Retinal pigment epithelial cell (primary cell): ENCODE measurements at places on chromosomes 11 and 22.
A peak's percentile ranks its signal among the peaks of the same experiment; 100 is the strongest.

GRCh38 chr22:19757140-19757984 is 3.2 kb upstream of the TBX1 start:
- DNase-seq: no peak

DNA sequence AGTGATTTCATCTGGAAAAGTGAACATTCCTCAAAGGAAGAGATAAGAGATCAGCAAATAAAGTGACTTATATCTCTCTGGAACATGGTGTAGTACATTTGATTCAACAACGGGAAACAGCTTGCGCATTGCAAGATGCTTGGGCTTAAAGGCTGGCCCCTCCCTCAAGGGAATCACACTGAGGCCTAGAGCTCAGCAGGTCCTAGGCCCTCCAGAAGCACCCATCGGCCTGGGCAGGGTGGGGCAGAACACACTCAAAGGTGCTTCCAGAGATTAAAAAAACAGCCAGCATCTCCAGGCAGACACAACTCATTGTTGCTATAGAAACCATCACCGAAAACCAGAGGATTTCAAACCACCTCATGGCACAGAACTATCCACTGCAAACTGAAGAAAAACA is 69.0 kb upstream of the ARFGAP3 start:
- DNase-seq: no peak

DNA sequence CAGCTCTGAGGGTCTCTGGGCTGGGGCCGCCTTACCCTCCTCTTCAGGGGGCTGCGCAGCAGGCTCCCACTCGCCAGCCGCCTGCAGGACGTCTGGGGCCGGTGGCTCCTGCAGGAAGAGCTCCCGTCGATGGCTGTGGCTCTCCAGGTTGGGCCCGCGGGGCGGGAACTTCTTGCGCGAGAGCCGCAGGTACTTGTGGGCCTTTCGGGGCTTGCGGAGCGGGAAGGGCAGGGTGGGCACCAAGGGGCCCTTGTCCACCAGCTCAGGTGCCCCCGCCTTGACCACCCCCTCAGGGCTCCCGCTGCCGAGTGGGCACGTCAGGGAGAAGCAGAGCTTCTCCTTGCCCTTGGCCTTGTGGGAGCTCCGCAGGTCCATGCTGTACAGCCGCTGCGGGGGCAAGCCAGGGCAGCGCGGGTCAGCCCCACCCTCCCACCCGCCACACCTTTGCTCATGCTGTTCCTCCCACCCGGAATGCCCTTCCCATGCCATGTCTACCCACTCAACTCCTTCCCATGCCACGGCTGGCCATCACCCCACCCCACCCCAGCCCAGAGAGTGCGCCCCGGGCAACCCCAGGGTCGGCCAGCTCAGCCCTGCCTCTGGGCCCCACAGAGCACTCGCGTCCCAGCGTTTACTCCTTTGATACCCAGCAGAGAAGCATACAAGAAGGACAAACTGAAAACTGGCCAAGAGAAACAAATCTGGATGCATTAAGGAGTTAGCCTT is 18.0 kb downstream of the CBX7 start:
- DNase-seq: no peak

DNA sequence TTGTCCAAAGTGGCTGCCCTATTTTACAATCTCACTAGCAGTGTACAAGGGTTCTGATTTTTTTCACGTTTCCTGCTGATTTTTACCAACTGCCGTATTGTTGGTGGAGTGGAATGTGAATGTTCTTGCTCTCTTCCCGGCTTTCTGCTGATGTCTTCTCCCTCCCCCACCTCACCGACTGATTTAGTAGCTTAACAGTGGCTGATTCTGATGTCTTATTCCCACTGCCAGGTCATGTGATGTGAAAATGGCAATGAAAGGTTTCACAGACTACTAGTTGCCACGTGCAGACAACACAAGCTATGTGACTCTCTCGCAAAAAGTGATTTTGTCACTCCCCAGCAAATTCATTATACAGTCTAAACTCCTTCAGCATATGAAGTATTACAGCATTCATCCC is 17.3 kb upstream of the NEU3 start:
- no peak for DNase-seq

DNA sequence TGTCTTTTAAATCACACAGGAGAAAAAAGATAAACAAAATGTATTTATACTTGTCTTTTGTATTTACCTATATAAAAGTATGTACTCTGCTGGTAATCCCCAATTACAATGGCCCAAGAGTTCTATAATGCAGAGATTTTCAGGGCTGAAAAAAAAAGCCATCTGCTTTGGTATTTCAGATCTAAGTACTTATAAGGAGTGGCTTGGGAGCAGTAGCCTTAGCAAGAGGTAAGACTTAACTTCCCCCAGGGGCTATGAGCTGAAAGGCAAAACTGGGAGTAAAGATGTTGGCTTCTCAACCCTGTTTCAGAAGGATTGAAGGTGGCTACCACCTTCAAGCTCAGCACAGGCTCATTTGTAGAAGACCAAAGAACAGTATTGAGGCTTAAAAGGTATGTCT is 35.3 kb upstream of the EP300 start:
- DNase-seq: no peak

DNA sequence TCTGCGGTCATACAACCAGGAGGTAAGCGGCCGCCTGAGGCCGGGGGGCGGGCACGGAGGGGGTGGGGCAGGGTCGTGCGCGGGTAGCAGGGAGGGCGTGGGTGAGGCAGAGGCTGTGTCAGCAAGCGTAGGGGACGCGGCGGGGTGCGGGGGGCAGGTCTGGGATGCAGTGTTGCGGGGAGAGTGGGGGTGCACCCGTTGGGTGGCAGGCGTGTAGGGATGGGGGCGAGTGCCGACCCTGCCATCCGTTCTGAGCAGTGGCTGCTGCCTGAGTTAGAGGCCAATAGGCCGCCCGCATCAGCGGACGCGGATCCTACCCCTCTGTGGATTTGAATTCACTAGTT is 1.4 kb downstream of the RIC8A start:
- DNase-seq: no peak

- DNase-seq: no peak
These were observed at the start of gene A4GALT for GRCh38 chr22:42720263-42721044. Gene A4GALT (minus strand): TSS chr22:42720870. CDS start chr22:42693951, 26,919 bp downstream.

GRCh38 chr22:36658900-36659299 is 44.7 kb downstream of the CACNG2 start:
- DNase-seq: no peak

DNA sequence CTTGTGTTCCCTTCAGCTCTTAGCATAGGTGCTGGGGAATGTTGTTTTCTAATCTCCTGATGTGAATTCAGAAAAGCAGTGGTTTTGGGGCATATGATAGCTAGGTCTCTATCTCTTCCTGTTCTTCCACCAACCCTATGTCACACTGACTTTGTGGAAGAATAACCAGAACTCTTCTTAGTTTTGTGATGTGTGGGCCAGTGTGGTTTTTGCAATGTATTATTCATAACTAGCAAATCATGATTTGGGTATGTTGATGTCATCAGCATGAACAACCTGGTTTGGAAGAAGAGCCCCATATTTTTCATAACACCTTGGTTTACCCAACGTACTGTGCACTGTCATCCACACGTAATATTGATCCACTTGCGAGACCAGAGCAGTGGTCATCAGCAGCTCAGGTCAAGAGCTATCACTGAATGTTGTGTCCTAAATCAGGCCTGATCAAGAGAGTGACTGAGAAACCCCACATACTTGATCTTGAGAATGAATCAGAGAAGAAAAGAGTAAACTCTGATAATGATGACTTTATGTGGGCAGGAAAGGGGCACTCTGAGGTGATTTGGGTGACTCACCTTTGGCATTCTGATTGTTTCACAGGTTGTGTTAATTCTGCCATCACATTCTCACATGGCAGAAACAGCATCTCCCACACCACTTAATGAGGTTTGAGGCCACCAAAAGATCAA is 19.4 kb upstream of the MS4A6E start:
- no peak for DNase-seq

DNA sequence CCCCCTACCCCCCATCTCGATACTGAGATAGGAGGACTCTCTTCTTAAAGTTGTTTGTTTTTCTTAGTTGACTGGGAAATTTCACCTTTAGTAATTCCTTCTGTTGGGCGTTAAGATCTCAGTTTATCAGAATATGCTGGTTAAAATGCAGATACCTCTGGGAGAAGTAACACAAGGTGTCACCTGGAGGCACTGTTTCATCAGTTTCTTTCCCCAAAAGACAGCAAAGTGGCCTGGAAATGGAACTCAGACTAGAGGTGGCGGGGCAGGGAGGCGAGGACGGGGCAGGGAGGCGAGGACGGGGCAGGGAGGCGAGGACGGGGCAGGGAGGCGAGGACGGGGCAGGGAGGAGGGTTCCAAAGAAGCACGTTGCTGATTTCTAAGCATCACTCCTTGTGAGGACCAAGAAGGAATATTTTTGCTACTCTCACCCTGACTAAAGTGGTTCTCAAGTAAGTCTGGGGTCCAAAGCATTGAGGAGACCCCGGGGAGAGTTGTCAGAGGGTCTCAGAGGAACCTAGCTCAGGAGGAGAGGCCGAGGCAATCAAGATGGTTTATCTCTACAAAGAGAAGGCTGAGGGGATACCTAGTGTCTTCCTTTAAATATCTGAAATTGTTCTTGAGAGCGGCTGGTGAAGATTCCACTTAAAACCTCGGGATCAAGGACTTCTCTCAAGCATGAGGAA is 147.0 kb upstream of the B3GAT1 start:
- no peak for DNase-seq

DNA sequence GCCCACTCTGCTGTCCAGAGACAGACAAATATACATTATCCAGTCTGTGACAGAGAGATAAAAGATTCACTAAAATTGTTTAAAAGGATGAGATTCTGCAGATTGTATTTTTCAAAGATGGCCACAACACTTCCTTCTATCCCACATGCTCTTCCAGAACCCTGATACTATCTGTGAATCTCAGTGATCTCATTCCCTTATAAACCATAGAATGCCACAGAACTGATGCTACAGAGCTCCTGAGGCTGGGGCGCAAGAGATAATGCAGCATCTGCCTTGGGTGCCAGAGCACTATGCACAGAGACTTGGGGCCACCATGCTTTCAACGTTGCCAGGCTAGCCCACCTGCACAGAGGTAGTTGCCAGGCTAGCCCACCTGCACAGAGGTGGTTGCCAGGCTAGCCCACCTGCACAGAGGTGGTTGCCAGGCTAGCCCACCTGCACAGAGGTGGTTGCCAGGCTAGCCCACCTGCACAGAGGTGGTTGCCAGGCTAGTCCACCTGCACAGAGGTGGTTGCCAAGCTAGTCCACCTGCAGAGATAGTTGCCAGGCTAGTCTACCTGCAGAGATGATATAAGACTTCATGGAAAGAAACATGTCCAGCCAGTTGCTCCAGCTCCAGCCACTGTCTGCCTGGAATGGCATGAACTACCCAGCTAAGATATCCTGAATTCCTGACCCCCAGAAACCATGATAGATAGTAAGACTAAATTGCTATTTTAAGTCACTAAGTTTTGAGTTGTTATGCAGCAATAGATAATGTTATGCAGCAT is 17.6 kb upstream of the SEPTIN5 start:
- DNase-seq: no peak

DNA sequence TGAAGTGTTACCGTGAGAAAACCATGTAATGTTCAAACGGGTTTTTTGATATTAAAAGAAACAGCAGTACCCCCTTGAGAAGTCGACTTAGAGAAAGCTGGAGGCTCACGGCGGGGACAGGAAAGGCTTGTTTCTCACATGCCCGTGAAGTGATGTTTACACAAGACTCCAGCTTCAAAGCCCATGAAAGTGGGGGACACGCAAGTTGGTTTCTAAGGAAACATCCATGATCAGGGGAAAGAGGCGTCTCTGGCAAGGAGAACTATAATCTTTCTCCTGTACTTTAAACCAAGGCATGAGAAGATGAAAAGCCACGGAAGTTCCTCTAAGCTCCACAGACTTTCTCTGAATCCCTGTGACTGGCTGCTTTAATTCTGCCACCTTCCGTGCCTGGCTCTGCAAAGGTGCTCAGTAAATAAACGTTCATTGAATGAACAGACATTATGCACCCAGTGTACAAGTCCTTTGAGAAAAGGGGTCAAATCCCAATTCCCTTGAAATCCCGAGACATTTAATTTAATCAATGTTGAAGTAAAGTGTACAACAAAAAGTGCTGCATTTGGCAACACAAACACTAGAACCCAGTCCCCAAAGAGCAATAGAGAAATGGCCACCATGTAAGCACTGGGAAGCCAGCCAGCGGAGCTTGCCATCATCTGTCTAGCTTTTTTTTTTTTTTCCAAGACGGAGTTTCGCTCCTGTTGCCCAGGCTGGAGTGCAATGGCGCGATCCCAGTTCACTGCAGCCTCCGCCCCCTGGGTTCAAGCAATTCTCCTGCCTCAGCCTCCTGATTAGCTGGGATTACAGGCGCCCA is 58.7 kb downstream of the AHNAK start:
- no peak for DNase-seq

- no peak for DNase-seq
These were observed 2.0 kb downstream of the NTM start for GRCh38 chr11:131372234-131372962.

GRCh38 chr11:106624377-106624776 is 393.9 kb downstream of the GUCY1A2 start:
- DNase-seq: no peak

DNA sequence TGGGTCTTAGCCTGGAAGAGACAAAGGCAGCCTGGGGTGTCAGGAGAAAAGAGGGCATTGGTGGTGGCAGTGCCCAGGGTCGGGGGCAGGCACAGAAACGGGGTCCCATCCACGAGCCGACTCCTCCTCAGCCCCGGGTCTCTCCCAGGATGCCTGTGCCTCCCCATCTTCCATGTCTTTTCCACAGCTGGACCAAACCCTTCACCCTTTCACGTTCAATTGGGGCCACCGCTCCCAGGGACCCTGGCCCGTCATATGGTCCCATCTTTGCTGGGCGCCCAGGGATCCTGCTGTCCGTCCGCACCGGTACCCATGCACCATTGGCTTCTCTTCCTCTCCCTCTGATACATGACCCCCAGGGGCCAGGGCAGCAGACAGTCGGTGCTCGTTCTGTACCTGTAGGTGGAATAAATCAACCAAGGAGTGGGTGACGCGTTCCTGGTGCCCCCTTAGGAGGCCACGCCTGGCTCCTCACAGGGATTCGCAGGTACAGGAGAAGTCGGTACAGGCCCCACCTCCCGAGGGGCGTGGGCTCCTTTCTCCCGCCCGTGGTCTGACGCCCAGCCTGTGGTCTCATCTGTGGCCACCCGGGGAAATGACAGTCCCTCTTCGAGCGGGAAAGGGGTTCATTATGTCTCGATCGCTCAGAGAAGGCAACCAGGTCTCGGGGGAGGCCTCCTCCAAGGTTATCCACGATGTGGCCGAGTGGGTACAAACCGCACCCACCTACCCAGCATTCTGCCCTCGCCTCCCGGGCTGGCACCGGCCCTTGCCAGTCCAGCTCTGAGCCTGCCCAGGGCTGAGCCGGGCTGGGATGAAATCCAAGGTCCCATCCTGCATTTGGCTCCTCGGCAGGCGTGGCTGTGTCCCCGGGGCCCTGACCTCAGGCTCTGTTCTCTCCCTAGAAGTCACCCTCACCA is 1493.6 kb downstream of the BRD1 start:
- DNase-seq: no peak

GRCh38 chr11:59901306-59901705 is 22.7 kb downstream of the OOSP3 start:
- peak; percentile 86 for DNase-seq

- DNase-seq: no peak
These were observed 36.4 kb downstream of the PI4KA start for GRCh38 chr22:20822240-20822639.

DNA sequence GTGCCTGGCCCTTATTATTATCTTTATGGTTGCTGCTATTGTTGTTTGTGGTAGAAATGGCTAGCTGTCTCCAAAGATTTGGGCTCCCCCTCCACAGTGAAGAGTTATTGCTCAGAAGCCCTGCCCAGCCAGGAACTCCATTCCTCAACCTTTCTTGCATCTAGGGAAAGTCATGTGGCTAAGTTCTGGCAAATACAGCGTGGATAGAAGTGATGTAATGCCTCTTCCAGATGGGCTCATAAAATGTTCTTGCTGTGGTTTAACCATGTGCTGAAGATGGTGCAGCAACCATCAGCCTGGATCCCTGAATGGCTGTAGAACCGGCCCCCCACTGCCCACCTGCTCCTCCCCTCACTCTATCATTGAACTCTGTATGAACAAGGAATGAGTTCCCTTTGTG is 203.5 kb upstream of the E2F8 start:
- DNase-seq: no peak
